ENCODE measurements at places on chromosomes 4 and X. TPM values are rescaled to one million over a fixed set of nuclear protein-coding genes. Genes with fewer than 3 reads are reported as not detected.

The FHIP1A gene
- 3.0 TPM for polyA plus RNA-seq

- no peak overlapping the region for H3K27ac ChIP-seq
- H3K4me3 ChIP-seq: no peak overlapping the region
- no peaks in the 10 kb centered on the region for H3K27me3 ChIP-seq
- H3K36me3 ChIP-seq: no peaks in the 10 kb centered on the region
- no peaks in the 10 kb centered on the region for H3K4me1 ChIP-seq
- DNase-seq: no peak
Measured at GRCh38 chrX:38959736-38960135, 158.5 kb downstream of the MID1IP1 start.

The MAGED1 gene
- polyA plus RNA-seq: 47.2 TPM

DNA sequence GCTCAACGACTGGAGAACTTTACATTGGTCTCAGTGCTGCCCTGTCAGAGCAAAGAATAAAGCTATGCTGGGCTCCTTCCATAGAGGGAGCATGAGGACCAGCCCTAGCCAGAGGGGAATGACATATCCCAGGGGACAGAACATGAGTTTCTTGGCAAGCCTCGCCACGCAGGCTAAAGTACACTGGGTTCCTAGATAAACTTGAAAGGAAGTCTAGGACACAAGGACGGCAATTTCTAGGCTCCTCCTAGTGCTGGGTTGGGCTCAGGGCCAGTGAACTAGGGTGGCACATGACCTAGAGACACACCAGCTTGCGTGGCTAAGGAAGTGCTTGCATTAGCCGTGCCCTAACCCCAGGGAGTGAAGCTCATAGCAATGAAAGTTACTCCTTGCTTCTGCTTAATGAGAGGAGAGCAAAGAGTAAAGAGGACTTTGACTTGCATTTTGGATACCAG is 141.0 kb downstream of the MAB21L2 start:
- DNase-seq: peak; percentile 85
- H3K4me3 ChIP-seq: no peak overlapping the region
- peaks cover 14% of the 10 kb centered on the region for H3K4me1 ChIP-seq

DNA sequence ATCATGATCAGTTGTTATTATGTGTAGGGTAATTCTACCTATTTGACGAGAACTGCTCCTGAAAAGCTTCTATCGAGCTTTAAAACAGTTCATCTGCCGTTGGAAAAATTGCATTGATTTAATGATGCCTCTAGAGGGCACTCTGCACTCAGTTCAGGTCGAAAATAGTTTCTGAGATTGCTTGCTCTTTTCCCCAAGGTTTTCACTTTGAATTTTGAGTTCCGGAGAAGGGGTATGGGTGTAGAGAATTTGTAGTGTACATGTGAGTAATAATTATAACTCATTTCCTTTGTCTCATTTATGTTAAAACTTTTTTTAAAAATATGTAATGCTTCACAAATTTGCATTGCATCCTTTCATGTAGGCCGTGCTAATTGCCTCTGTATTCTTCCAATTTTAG is 28.4 kb upstream of the TNIP3 start:
- no peaks in the 10 kb centered on the region for H3K4me1 ChIP-seq
- no peak overlapping the region for H3K4me3 ChIP-seq
- DNase-seq: no peak
- no peaks in the 10 kb centered on the region for H3K36me3 ChIP-seq
- no peaks in the 10 kb centered on the region for H3K27me3 ChIP-seq
- no peak overlapping the region for H3K27ac ChIP-seq

DNA sequence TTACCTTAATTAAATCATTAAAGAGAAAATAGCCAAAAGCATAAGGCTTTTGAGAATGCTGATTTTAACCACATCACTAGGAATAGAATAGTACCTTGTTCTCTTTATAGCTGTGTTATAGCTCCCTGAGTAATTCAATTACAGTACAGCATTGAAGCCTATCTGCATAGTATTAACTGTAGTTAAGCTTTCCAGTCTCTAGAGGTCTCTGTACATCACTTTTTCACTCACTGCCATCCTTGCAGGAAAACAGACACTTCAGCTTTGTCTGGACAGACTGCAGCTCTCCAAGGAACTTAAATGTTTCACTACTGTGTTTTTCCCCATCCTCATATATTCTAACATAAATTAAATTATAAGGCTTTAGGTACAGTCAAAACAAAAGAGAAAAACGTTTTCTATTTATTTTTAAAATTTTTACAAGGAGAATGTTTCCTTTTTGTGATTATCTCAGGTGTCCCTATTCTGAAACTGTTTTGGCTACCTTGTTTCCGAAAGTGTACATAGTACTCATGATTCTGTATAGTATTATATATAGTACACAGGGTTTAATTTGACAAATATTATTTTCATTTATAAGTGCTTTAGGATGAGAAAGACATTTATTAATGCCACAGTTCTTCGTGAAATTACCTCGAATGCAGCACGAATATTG is 407.9 kb downstream of the PCDH18 start:
- peak overlapping the region; percentile 17 for H3K4me3 ChIP-seq
- no peak for DNase-seq
- H3K36me3 ChIP-seq: no peaks in the 10 kb centered on the region
- no peaks in the 10 kb centered on the region for H3K27me3 ChIP-seq
- H3K4me1 ChIP-seq: no peaks in the 10 kb centered on the region

DNA sequence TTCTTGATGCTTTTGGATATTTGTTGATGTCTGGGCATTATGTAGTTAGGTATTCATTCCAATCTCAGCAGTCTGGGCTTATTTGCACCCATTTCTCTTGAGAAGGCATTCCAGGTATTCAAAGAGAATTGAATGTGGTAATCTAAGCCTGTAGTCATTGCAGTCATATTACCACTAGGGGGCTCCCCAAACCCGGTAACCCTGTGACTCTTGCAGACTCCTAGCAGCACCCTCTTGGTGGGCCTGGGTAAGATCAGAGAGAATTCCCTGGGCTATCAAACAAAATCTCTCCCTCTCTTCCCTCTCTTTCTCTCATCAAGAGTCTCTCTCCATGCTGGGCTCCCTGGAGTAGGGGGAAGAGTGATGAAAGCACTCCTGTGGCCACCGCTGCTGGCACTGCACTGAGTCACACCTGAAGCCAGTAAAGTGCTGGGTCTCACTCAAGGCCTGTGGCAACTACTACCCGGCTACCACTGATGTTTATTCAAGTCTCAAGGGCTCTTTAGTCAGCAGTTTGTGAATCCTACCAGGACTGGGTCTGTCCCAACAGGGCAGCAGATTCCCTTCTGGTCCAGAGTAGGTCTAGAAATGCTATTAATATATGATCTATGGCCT is 187.7 kb upstream of the NUDT10 start:
- no peak overlapping the region for H3K4me3 ChIP-seq
- H3K27me3 ChIP-seq: no peaks in the 10 kb centered on the region
- no peak for DNase-seq
- H3K36me3 ChIP-seq: no peaks in the 10 kb centered on the region
- no peak overlapping the region for H3K27ac ChIP-seq

- H3K36me3 ChIP-seq: no peaks in the 10 kb centered on the region
- peaks cover 7% of the 10 kb centered on the region for H3K27me3 ChIP-seq
- H3K4me3 ChIP-seq: no peak overlapping the region
- DNase-seq: no peak
- H3K4me1 ChIP-seq: peaks cover 11% of the 10 kb centered on the region
- H3K27ac ChIP-seq: no peak overlapping the region
Measured at GRCh38 chrX:8728932-8729535, 2.9 kb downstream of the ANOS1 start.

DNA sequence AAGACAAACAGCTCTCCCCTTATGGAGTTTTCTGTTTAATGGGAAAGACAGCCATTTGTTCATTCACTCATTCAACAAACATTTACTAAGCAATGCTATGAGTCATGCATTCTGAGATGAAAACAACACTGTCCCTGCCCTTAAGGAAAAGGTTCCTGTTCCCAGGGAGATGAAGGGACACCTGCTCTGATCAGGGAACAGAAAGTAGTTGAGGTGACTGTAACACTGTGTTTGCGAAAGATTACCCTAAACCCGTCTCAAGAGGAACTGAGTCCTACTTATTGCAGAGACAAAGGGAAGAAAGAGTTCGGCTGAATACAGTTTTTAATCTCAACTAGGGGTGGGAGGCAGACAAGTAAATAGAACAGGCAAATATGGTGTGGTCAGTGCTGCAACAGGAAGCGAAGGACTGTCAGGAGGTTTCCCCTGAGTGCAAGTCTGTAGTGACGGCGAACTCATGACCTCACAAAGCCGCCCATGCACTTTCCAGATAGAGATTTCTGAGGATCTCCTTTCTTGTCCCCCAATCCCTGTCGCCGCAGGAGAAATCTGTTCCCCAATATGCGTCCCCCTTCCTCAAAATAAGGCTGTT is 712 bp downstream of the STX18 start:
- no peaks in the 10 kb centered on the region for H3K36me3 ChIP-seq
- no peak for DNase-seq
- peak overlapping the region; percentile 94 for H3K4me3 ChIP-seq

DNA sequence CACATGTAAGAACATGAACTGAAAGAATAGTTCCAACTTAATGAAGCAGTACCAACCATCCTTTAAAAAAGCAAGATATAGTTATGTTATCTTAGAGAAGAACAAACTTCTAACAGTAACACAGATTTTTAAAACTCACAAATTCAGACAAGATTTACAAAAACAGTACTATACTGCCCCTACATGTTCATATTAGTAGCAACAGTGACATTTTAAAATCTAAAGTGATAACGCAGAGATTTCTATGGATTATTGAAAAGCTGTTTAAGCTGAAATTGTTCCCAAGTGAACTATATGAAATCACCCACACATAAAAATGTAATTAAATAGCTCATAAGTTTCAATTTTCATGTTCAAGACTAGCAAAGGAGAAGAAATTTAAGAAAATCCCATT is 166.0 kb downstream of the FBXW7 start:
- H3K27ac ChIP-seq: no peak overlapping the region
- no peak for DNase-seq
- H3K4me1 ChIP-seq: no peaks in the 10 kb centered on the region
- H3K27me3 ChIP-seq: no peaks in the 10 kb centered on the region
- no peaks in the 10 kb centered on the region for H3K36me3 ChIP-seq
